Activated naive CD8-positive, alpha-beta T cell treated with anti-CD3 and anti-CD28 coated beads, Interleukin-2, amount 10 ng/mL, durations not matched to agents 7 days and 5 days (primary cell): ENCODE measurements at places on chromosomes 16 and 17. TPM values are rescaled to one million over a fixed set of nuclear protein-coding genes. Genes with fewer than 3 reads are reported as not detected.

DNA sequence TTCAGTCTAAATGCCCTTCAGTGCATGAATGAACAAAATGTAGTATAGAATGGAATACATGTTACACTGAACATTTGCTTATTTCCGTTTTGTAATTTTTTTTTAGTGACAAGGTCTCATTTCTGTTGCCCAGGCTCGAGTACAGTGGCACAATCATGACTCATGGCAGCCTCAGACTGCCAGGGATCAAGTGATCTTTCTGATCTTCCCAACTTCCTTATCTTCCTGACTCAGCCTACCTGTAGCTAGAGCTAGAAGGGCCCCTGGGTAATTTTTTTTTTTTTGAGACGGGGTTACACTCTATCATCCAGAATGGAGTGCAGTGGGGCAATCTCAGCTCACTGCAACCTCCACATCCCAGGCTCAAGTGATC lies 7.3 kb upstream of the SLX4 start:
- H3K4me1 ChIP-seq, result peaks cover 23% of the 10 kb centered on the region
- H3K36me3 ChIP-seq, result peaks cover 35% of the 10 kb centered on the region
- no peak overlapping the region for H3K4me3 ChIP-seq
- H3K27ac ChIP-seq, result peak overlapping the region; percentile 13
- H3K27me3 ChIP-seq, result no peaks in the 10 kb centered on the region

GRCh38 chr17:70709596-70709995 lies 540.3 kb downstream of the KCNJ2 start:
- no peaks in the 10 kb centered on the region for H3K4me1 ChIP-seq
- DNase-seq, result no peak
- no peak overlapping the region for H3K4me3 ChIP-seq
- no peak overlapping the region for H3K27ac ChIP-seq

DNA sequence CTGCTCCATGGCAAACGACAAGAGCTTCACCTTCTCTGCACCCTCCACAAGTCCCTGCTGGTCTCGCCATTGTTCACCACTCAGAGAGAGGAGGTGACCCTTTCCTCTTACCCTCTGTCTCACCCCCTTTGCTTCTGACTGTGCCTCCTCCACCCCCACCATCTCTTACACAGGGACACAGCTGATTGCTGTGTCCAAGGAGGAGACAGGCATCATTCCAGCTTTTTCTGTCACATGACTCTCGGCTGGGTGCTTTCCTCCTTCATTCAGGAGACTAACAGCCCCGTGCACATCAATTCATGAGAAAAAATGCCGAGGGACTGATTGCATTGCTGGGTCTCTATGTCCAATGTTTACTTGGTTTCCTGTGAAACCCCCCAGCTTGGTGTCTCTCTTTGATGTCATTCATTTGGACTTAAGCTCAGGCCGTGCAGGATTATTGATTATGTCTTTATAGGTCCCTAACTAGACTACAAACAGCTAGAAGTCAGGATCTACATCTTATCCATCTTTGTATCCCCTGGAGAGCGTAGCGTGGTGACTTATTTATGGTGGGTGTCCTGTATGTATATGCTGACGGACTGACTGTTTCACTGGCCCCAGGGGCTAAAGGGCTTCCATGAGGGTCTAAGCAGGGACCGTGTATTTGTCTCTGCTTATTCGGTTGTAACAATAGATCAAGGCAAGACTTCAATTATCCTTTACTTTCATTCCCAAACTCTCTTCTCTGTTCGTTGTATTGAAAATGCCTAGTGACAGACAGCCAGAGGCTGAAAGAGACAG lies 82.2 kb upstream of the CDH13 start:
- H3K27ac ChIP-seq, result no peak overlapping the region
- no peak for DNase-seq
- no peaks in the 10 kb centered on the region for H3K36me3 ChIP-seq
- H3K4me1 ChIP-seq, result no peaks in the 10 kb centered on the region
- no peak overlapping the region for H3K4me3 ChIP-seq

DNA sequence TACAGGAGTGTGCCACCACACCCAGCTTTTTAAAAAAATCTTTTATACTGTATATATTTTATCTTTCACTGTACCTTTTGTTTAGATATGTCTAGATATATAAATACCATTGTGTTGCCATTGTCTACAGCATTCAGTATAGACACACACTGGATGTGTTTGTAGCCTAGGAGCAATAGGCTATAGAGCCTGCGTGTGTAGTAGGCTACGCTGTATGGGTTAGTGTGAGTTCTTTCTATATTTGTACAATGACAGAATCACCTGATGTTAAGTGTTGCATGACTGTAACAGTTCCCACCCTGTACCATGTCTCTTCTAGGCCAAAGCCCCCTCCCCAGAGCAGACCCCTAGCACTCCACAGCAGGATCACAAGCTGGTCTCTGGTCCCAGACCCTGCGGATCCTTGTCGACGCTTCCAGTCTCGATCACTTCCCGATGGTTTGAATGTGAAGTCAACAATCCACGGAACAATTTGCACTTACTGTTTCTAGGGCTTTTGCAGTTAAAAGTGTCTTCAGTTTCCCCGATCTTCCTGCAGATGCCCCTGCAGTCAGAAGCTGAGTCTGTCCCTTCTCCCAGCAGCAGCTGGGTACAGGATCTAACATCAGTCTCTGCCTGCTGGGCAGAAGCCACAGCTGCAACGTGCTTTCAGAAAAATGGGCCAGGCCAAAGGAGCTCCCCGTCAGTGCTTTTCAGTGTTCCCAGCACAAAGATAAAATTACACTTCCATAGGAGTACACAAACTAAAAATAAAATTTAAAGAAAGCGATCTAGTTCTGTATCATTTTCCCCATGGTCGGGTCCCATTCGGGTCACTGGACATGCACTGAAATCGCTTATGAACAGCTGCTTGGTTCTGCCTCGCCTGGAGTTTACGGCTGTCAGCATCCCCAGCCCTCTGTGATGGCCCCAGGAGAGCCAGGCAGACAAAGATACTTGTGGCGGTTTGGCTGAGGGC lies 35.4 kb downstream of the ADAM11 start:
- H3K27ac ChIP-seq, result no peak overlapping the region
- DNase-seq, result no peak
- no peaks in the 10 kb centered on the region for H3K36me3 ChIP-seq
- peaks cover 4% of the 10 kb centered on the region for H3K27me3 ChIP-seq
- no peak overlapping the region for H3K4me3 ChIP-seq
- peaks cover 14% of the 10 kb centered on the region for H3K4me1 ChIP-seq

- no peak for DNase-seq
- H3K27me3 ChIP-seq, result peaks cover 19% of the 10 kb centered on the region
- H3K36me3 ChIP-seq, result no peaks in the 10 kb centered on the region
- H3K4me1 ChIP-seq, result no peaks in the 10 kb centered on the region
These were observed 21.4 kb downstream of the AOC3 start for GRCh38 chr17:42872251-42872965.

Gene SLC5A10
- total RNA-seq, result not detected

Gene RSL1D1
- total RNA-seq, result 159 TPM

GRCh38 chr17:5942687-5943086 lies 127.5 kb upstream of the WSCD1 start:
- H3K27ac ChIP-seq, result no peak overlapping the region
- no peaks in the 10 kb centered on the region for H3K4me1 ChIP-seq
- H3K27me3 ChIP-seq, result peaks cover 3% of the 10 kb centered on the region
- DNase-seq, result no peak
- H3K36me3 ChIP-seq, result no peaks in the 10 kb centered on the region

DNA sequence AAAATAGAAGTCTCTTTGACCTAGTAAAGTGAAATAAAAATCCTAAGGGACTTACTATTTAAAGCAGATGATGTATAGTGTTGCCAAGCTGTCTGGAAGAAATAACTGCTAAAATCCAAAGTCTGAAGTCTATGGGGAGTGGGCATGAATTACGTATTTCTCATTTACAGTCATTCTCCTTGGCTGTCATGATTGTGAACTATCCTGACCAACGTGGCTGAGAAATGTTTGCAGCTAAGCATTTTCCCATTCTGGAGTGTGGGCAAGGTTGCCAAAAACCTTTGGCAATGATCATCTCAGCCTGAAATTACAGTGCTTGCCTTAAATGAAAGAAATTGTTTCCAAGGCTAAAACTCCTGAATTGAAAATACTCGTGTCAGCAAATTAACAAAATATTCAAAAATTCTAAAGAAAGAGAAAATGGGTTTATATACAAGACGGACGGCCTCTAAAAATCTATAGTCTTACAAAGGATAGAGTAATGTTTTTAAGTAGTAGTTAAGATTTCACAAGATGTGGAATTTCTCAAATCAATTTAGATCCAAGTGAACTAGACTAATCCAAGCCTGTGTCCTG lies 77.0 kb downstream of the CACNG1 start:
- DNase-seq, result no peak
- H3K4me3 ChIP-seq, result no peak overlapping the region
- H3K27me3 ChIP-seq, result no peaks in the 10 kb centered on the region
- peaks cover 47% of the 10 kb centered on the region for H3K36me3 ChIP-seq
- H3K27ac ChIP-seq, result no peak overlapping the region

GRCh38 chr17:5825717-5826330 lies 241.5 kb upstream of the NLRP1 start:
- no peak overlapping the region for H3K4me3 ChIP-seq
- DNase-seq, result no peak
- no peaks in the 10 kb centered on the region for H3K4me1 ChIP-seq

Gene OMG
- total RNA-seq, result 0.78 TPM

- peaks cover 4% of the 10 kb centered on the region for H3K36me3 ChIP-seq
- H3K27me3 ChIP-seq, result peaks cover 30% of the 10 kb centered on the region
- no peak overlapping the region for H3K27ac ChIP-seq
- H3K4me3 ChIP-seq, result no peak overlapping the region
- DNase-seq, result no peak
These were observed 540 bp downstream of the NOXO1 start for GRCh38 chr16:1980770-1981087.
